Stimulated activated CD4-positive, alpha-beta T cell treated with anti-CD3 and anti-CD28 coated beads, Interleukin-12 subunit alpha, Interleukin-12 subunit beta, amount 100 ng/mL, for 24 hours (primary cell): ENCODE measurements at places on chromosomes 2 and 18.

GRCh38 chr18:37393945-37394609 lies 171.5 kb downstream of the CELF4 start:
- DNase-seq, result no peak

GRCh38 chr2:64672708-64673107 lies 19.0 kb upstream of the SERTAD2 start:
- no peak for DNase-seq

DNA sequence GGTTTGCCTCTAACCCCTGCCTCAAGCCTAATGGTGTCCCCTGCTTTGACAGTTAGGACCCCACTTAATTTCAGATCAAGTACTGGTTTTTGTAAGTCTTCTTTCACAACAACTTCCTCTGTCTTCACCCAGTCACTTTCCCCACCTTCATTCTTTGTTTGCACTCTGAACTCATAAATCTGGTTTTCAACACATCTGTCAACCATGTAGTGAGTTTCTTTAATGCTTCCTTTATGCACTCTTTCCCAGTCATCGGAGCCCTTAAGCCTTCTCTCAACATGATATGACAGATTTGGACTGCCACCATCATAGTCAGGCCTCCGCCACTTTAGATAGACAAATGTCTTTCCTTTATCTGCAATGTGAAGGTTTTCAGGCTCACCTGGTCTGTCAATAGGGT lies 109.1 kb downstream of the PLEKHA3 start:
- DNase-seq, result no peak

GRCh38 chr18:9823805-9824473 lies 61.8 kb upstream of the TXNDC2 start:
- DNase-seq, result no peak
